ENCODE measurements at places on chromosomes 7 and 10.

- no peak for DNase-seq
These were observed 202.2 kb downstream of the RAMP3 start for GRCh38 chr7:45359776-45360175.

DNA sequence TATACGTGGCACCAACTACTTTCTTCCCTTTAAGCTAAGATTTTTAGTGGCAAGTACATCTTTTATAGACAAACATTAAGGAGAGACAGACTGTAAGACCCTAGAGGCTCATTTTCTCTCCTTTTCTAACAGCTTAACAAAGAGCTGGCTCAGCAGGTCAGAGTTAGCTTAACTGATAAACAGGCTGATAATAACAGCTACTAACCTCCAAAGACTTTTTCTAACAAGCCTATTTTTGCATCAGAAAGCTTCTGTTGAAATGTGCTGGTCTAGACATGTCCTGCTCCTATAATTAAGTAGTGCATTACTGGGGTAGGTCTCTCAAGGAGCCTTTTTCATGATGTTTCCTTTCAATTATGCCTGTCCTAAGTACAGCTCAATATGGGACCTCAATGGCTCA is 238.2 kb upstream of the FAM3C start:
- no peak for DNase-seq

DNA sequence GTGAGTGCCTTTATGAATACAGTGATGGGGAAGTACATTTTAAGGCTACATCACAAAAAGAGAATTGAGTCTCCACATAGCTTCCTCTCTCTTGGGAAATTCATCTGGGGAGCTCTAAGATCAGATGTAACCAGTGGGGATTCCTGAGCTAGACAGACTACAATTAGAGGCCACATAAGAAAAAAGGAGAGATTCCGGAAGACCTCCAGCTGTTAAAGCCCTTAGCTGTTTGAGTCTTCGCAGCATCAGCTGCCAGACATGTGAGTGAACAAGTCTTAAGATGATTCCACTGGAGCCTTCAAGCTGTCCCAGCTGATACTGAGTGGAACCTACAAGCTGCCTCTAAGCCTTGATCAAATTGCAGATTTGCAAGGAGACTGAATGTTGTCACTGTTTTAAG is 448.5 kb downstream of the NXPH1 start:
- DNase-seq = no peak

GRCh38 chr7:70006261-70006920 is 408.1 kb downstream of the AUTS2 start:
- peak; percentile 22 for DNase-seq

- DNase-seq = peak; percentile 16
These were observed 47.3 kb downstream of the CDHR3 start for GRCh38 chr7:106010331-106010730.

DNA sequence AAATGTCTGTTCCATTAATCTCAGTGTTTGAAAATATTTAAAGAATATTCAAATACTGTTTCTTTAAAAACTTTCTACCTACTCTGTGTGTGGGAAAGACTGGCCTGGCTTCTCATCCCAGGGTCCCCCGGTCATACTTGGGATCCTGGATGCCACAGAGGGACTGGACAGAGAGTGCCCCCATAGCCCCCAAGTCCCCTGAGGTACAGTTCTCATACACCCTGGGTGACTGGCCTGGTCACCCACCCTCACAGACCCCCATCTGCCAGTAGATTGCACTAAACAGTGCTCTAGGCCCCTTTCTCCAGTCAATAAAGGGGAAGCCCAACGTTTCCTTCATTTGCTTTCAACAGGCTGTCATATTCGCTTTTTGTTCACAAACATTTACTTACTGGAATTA is 3.0 kb downstream of the TMEM273 start:
- DNase-seq = no peak

GRCh38 chr10:113982769-113983168 is 60.9 kb upstream of the ADRB1 start:
- DNase-seq = no peak

DNA sequence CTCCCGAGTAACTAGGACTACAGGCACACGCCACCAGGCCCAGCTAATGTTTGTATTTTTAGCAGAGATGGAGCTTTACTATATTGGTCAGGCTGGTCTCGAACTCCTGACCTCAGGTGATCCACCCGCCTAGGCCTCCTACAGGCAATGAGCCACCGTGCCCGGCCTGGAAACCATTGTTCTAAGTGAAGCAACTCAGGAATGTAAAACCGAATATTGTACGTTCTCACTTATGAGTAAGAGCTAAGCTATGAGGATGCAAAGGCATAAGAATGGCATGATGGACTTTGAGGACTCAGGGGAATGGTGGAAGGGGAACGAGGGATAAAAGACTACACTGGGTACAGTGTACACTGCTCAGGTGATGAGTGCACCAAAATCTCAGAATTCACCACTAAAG is 235.1 kb upstream of the AUTS2 start:
- no peak for DNase-seq

- no peak for DNase-seq
These were observed 19.1 kb upstream of the OGDHL start for GRCh38 chr10:49781247-49781646.

- DNase-seq = no peak
These were observed 63.4 kb upstream of the POT1 start for GRCh38 chr7:124992851-124993562.

DNA sequence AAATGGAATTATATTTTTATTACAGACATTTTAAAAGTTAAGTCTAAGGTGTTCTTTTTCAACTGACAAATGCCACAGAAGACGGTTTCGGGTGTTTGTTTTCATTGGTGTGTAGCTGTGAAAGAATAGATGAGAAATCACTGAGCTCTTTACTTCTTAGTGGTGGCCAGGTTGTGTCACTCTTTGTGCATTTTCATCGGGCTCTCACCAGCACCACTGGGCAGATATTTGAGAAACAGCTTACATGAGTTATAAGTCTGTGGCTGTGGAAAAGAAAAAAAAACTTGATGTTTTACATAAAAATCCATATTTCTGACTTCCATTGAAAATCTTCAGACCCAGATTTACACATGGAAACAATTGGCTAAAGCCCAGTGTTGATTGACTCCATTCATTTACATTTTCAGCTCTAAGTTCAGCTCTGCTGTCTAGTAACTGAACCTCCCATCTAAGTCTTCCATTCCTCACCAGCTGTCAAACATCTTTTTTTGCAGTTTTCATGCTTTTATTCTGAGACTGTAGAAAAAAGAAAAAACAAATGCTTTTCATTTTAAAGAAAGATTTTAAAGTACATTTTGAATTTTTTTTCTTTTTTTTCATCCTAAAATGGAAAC is 22.3 kb downstream of the CABCOCO1 start:
- DNase-seq = no peak

DNA sequence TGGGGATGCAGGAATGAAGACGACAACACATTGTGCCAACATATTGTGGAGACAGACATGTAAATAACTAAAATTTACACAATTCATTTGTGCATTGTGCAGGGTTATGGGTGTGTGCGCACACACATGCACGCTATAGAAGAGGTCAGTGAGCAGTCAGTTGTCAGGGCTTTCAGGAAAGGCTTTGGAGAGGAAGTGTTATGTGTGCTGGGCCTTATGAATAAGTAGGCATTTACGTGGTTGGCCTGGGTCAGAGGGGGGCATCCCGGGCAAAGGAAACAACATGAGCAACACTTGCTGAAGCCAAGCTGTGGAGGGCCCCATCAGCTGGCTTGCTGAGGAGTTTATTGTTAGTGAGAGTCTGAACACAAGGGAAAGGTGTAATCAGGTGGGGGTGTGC is 4.1 kb downstream of the PRXL2A start:
- no peak for DNase-seq

GRCh38 chr10:118939211-118940007 is 90.1 kb upstream of the NANOS1 start:
- no peak for DNase-seq

All from hematopoietic multipotent progenitor cell treated with erythropoietin and hydrocortisone succinate and interleukin-3 and kit ligand, for 6 days (in vitro differentiated cells).